ENCODE measurements at places on chromosomes 5 and 9.

- no peak for DNase-seq
Measured at GRCh38 chr5:37323607-37324006, 47.3 kb downstream of the NUP155 start.

DNA sequence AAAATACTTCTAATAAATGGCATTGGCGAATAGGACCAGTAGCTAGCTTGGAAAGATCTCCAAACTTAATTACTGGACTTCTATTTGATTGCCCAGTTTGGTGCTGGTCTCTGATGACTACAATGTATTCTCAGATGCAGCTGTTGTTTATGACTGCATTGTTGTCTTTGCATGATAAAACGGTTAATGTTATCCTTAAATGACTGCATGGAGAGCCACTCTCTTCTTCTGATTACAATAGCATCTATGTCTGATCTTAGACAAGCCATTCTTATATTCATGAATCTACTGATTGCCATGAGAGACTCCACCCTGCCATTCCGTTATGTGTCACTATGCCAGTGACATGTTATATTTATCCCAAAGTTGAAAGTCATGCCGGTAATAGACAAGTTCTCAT is 42.9 kb upstream of the ERBIN start:
- DNase-seq, result no peak

GRCh38 chr5:39190311-39191102 is 28.9 kb downstream of the FYB1 start:
- DNase-seq, result no peak

DNA sequence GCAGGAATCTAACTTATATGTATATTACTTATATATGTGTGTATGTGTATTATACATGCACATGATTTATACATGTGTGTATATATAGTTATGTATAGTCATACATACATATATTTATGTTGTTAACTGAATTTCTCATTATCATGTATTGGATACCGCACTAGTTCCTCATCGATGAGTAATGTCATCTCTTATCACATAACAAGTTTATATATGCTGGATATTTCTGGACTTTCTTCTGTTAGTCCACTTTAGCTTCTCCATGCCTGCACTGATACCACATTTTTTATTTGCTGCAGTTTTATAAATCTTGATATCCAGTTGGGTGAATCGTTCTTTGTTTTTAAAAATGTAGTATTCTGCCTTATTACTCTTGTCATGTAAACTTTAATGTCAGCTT is 50.2 kb downstream of the APC start:
- no peak for DNase-seq

DNA sequence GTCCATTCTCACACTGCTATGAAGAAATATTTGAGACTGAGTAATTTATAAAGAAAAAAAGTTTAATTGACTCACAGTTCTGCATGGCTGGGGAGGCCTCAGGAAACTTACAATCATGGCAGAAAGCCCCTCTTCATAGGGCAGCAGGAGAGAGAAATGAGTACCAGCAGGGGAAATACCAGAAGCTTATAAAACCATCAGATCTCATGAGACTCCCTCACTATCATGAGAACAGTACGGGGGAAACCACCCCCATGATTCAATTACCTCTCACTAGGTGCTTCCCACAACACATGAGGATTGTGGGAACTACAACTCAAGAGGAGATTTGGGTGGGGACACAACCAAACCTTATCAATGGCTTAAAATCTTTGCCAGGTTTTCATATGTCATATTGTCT is 20.3 kb upstream of the TENT4A start:
- DNase-seq, result no peak

- no peak for DNase-seq
Measured at GRCh38 chr5:169426784-169427183, 125.8 kb upstream of the SLIT3 start.

DNA sequence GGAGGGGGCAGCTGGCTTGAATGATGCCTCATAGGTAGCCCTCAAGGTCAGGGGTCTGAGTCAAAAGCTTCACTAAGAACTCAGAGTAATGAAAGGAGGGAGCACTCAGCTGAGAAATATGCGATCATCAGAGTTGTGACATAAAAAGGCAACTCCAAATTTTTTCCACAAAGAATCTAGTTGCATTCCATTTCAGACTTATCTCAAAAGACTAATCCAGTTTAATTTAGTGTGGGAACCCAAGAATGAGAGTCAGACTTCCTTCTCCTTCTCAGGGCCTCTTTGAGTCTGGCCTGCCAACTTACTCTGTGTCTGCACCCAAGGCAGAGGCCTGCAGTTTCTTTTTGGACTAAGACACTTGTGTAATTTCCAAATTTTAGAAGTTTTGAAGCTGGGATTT is 34.7 kb downstream of the GABRP start:
- DNase-seq, result no peak

DNA sequence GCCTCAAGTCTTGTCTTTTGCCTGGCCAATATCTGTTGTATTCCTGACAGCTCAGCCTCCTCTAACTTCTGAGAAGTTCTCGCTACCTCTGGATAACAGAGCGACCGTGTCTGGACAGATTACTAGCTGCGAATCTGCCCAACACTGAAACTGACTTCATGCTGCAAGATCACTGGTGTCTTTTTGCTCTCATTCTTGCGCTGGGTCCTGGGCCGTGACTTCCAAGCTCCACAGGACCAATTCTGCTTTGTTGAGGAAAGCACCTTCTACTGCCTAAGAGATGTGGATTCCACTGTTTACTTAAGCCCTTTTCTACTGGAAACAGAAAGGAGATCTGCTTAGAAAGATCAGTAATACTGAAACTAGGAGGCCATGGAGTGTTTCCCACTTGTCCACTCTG is 978.8 kb upstream of the DMAC1 start:
- DNase-seq, result no peak

GRCh38 chr9:69582018-69582417 is 90.2 kb downstream of the APBA1 start:
- DNase-seq, result no peak

- DNase-seq, result no peak
Measured at GRCh38 chr9:99181621-99182020, 40.1 kb downstream of the ALG2 start.

DNA sequence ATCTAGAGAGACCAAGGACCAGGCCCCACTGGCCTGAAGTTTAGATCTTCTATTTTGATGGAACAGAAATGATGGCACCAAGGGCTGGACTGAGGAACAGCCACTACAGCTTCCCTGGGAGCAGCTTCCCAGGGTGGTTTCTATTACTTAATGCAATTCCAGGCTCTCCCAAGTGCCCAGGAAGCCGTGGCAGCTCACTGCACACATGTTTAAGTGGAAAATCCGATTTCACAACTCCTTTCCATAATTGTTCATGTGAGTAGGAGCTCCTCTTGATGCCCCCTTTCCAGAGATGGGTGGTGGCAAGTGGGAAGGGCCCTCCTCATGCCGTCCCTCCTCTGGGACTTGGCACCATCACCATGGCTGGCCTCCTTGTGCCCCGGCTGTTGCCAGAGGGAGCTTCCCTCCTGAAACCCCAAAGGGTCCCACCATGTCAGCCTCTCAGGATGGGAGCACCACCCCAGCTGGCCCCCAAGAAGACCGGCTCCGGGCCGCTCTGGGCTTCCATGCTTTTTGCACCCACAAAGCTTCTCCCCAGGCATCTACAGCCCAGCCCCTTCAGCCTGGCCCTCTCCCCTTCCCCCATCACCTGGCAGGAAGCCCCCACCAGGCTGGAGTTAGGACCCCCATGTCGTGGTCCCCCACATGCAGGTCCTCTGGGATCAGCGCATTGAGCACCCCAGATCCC is 9.1 kb upstream of the UBAC1 start:
- no peak for DNase-seq

DNA sequence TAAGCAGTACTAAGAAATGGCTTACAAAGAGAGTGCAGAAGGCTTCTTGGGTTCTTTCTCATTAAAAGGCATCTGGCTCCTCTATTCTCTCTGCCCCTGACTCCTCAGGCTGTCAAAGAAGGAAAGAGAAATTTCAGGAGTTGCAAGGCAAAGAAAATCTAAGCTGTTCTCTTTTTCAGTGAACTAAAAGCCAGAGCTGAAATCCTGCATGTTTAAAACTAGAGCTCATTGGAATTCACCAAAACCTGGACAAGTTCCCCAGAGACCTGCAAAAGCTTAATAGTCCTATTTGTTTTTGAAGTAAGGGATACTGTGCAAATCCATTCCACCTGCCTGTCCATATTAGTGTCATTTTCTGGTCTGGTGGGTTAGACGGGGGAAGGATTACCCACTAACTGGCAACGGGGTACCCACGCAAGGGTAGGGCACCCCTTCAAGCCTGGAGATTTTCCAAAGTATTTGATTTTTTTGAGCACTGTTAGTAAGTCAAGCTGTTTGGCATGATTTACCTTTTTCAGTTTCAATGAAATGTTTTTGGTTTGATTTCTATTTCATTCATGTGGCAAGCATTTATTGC is 179.3 kb downstream of the FSTL4 start:
- no peak for DNase-seq

DNA sequence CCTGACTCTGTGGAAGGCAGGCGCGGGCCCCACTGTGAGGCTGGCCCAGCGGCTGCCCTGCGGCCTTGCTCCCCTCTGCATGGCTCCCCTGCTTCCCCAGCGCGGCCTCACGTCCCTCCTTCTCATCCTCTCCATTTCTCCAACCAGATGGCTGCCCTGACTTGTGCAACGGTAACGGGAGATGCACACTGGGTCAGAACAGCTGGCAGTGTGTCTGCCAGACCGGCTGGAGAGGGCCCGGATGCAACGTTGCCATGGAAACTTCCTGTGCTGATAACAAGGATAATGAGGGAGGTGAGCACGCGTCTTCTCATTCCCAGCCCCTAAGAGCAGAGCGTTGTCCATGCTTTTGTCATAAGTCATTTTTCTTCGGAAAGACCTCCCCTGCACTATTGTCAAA is 129.0 kb upstream of the WWC1 start:
- DNase-seq, result no peak

- DNase-seq, result no peak
Measured at GRCh38 chr5:171595801-171596231, 176.4 kb downstream of the FGF18 start.

GRCh38 chr9:124769549-124770358 is 1.4 kb downstream of the NR6A1 start:
- DNase-seq, result no peak

DNA sequence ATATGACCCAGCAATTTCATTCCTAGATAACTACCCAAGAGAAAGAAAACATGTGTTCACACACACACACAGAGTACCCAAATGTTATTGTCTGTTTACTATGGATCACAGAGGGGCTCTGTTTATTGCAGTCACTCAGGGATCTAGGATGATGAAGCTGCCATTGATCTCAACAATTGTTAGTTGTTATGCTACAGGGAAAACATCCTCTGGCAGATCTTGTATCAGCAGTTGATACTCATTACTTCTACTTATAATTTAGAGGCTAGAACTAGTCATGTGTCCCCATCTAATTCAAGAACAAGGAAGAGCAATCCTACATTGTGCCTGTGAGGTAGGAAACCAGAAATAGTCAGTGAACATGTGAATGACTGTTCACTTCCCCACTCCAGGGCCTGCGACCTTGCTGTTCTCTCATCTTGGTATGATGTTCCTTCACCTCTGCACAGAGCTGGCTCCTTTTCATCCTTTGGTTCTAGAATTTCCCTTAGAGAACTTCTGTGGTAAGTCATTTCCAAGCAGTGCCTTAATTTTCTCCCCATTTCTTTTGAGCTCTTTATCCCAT is 30.3 kb downstream of the NMUR2 start:
- DNase-seq, result no peak

DNA sequence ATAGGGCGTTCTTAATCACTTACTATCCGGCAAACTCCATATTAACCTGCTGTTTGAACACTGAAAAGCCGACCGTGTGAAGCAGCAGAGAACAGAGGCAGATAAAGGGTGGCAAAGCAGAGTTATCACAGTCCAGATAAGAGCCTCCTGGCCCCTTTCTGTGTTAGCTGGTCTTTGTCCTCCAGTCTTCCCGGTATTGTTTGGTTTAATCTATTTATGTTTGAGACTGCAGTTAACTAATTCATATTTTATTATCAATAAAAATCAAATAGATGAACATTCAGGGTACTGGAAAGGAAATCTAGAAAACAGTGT is 6.0 kb upstream of the HTR4 start:
- no peak for DNase-seq

GRCh38 chr5:27403243-27403882 is 365.0 kb upstream of the CDH9 start:
- DNase-seq, result no peak

Data from stimulated activated CD8-positive, alpha-beta memory T cell treated with anti-CD3 and anti-CD28 coated beads, Interleukin-12 subunit alpha, Interleukin-12 subunit beta, amount 100 ng/mL, for 4 hours (primary cell).